Large intestine (tissue), 12 donors: ENCODE measurements at places on chromosomes 16 and 17.
A peak's percentile ranks its signal among the peaks of the same experiment; 100 is the strongest.

DNA sequence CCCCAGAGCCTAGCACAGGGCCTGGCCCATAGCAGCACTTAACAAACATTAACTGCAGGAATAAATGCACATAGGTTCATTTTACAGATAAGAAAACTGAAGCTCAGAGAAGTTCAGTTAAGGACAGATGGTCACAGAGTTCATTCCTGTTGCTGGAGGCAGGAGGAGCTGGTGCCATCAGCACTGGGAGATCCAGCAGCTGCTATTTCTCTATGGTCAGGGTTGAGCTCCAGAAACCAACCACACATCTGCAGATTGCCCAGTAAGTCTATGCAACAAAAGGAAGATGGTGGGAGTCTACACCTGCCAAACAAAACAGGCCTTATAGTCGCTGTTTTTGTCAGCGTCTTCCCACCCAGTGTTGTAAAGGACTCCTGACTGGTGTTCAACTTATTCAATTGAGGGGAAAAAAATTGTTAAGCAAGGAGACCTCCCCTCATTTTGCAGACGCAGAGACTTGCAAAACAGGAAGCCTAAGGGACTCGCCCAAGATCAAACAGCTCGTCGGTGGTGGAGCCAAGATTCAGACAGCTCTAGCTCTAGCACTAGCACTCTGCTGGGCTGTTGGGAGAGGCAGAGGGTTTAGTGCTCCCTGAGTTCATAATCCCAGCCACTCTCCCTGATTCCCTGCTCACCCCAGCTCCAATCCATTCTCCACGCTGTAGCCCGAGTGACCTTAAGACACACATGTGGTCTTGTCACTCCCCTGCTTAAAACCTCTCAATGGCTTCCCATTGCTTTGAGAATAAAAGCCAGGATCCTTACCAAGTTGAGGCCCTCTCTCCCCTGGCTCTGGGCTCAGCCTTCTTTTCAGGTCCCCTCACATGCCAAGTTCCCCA, 9.0 kb downstream of the NOG start:
- DNase-seq, result no peak

DNA sequence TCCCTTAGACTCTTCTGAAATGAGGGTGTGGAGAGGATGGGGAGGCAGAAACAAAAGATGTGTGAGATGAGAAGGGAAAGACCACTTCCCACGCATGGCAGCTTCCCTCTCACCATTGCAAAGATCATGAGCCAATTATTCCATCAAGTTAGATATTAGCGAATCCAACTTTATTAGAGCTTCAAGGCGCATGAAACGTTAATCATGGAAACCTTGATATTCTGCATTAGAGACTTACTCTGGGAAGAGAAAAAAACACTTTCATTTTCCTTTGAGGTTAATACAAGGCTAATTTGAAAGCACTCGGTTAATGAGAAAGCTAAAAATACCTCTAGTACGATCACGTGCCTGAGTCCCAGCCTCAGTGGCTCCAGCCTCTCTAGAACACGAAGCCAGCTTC, 220.6 kb upstream of the RPL38 start:
- DNase-seq, result no peak

- DNase-seq, result peak; percentile 86
These were observed 6.6 kb downstream of the PNMT start for GRCh38 chr17:39674702-39675389.

DNA sequence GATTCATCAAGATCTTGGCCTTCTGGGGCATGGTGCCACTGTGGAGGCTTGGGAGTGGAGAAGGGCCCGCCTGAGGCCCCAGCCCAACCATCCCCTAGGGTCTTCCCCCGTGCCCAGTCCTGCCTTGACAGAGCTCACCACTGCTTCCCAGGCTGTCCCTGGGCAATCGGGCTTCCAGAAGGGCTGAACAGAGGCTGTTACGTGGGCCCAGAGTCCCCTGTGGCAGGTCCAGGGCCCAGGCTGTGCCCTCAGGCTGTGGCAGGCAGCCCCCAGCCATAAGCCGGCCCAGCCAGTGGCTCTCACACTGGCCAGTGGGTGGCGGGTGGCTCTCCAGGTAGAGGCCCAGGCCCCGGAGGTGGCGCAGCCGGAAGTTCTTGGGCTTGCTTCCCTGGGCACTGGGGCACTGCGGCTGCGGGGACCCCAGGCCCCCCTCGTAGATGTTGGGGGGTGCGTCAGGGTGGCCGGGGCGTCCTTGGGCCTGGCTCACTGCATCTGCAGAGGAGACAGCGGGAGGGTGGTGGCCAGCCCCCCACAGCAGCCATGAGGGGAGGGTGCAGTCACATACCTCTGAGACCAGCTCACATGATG, 809 bp downstream of the C16orf90 start:
- no peak for DNase-seq

DNA sequence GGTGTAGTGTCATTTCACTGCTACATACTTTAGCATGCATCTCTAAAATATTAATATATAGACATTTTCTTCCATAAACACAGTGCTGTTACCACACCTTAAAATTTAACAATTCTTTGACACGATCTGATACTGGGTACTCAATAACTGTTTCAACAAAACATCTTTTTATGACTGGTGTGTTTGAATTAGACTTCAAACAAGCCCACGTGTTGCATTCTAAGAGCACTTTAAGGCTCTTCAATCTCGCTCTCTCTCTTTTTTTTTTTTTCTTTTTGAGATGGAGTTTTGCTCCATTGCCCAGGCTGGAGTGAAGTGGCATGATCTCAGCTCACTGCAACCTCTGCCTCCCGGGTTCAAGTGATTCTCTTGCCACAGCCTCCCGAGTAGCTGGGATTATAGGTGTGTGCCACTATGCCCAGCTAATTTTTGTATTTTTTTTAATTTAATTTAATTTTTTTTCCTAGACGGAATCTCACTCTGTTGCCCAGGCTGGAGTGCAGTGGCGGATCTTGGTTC, 15.8 kb upstream of the SLC46A1 start:
- DNase-seq, result no peak
